ENCODE measurements at places on chromosomes 1 and 21.

- no peak for DNase-seq
These were observed 25.3 kb upstream of the POFUT2 start for GRCh38 chr21:45313015-45313414.

- DNase-seq, result no peak
These were observed 321.3 kb upstream of the USP24 start for GRCh38 chr1:55536545-55536865.

DNA sequence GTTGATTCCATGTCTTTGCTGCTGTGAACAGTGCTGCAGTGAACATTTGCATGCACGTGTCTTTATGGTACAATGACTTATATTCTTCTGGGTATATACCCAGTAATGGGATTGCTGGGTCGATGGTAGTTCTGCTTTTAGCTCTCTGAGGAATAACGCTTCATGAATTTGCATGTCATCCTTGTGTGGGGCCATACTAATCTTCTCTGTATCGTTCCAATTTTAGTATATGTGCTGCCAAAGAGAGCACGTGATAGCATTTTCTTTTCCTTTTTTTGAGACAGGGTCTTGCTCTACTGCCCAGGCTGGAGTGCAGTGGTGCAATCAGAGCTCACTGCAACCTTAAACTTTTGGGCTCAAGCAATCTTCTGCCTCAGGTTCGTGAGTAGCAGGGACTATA, 24.9 kb upstream of the MAP1LC3C start:
- no peak for DNase-seq

DNA sequence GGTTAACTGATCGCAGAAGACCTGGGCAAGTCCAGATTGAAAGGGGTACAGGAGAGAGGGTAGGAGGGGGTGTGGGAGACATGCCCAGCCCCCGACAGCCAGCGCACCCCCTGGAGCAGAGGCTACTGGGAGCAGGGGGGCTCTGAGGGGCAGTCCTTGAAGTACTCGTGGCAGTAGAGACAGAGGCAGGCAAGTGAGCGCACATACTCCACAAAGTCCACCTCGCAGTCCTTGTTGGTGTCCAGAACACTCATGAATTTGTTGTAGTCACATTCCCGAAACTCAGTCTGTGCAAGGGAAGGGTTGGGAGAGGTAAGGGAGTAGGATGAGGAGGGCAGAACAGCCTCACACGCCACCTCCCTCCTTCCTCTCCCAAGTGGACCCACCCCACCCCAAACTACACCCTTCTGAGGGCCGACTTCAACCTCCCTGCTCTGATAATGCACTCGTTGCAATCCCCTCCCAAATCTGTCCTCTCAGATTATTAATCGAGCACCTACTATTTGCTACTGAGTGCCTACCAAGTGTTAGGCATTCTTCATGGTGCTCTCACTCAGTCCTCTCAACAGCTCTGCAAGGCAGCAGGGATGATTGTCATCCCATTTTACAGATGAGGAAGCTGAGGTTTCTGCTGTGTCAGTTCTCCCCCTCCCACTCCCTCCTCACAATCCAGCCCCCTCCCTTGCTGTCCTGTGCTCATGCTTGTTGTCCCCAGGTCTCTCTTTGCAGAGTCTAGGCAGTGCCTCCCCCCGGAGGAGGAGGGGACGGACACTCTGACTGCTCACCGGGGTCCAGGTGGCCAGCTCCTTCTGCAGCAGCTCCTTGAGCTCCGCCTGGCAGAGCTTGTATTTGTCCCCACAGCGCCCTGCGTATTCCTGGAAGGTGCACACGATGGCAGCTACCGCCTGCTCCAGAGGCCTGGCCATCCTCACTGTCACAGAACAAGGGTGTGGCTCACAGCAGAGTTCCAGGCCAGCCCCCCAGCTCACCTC, 1.2 kb downstream of the S100A3 start:
- peak; percentile 35 for DNase-seq

DNA sequence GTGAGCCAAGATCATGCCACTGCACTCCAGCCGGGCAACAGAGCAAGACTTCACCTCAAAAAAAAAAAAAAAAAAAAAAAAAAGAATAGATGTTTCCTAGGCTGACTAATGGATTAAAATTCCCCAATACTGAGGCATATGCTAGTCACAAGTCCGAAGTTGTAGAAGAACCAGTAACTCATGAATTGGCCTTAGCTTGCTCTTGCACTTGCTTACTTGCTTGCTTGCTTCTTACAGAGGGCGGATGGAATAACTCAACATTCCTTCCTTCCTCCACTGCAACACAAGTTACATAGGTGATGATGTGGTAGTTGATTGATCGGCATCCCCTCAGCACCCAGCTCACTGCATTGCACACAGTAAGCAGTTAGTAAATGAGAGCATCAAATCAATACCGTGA, 2.8 kb upstream of the TARS2 start:
- DNase-seq, result no peak

GRCh38 chr21:41830764-41831452, 48.2 kb downstream of the PRDM15 start:
- no peak for DNase-seq
